A549 (cell line): ENCODE measurements at places on chromosomes 4 and X. TPM values are rescaled to one million over a fixed set of nuclear protein-coding genes. Genes with fewer than 3 reads are reported as not detected.

- no peak for DNase-seq
Observed at GRCh38 chrX:47351706-47352105, 18.7 kb upstream of the ZNF157 start.

- DNase-seq: no peak
Observed at GRCh38 chr4:163175971-163176958, 9.6 kb upstream of the NAF1 start.

GRCh38 chr4:147029296-147029695 is 83.6 kb upstream of the TTC29 start:
- DNase-seq: no peak

- DNase-seq: no peak
Observed at GRCh38 chrX:101691835-101692234, 32.2 kb upstream of the ARMCX2 start.

MAGEA11 gene
- not detected in 3 replicates for polyA plus RNA-seq
